Spinal cord (tissue), 10 donors: ENCODE measurements at places on chromosomes 5 and 9. TPM values are rescaled to one million over a fixed set of nuclear protein-coding genes. Genes with fewer than 3 reads are reported as not detected.

- peaks cover 23% of the 10 kb centered on the region for H3K4me1 ChIP-seq
- peak overlapping the region; percentile 10 for H3K27ac ChIP-seq
- H3K4me3 ChIP-seq, result no peak overlapping the region
These were observed 10.1 kb downstream of the LHFPL2 start for GRCh38 chr5:78638423-78638822.

DNA sequence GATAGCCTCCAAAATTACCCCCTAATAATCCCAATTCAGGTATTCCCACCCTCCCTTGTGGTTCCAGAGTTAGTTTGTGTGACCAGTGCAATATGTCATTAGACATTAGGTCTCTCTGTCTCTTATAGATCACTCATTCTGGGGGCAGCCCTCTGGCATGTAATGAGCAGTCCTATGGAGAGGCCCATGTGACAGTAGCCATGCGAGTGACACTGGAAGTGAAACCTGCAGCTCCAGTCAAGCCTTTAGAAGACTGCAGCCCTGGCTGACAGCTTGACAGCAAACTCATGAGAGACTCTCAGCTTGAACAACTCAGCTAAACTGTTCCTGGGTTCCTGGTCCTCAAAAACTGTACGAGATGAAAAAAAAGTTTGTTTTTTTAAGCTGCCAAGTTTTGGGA, 54.0 kb upstream of the HSPB3 start:
- H3K27me3 ChIP-seq, result no peaks in the 10 kb centered on the region
- H3K27ac ChIP-seq, result no peak overlapping the region
- no peak overlapping the region for H3K4me3 ChIP-seq
- H3K4me1 ChIP-seq, result no peaks in the 10 kb centered on the region

DNA sequence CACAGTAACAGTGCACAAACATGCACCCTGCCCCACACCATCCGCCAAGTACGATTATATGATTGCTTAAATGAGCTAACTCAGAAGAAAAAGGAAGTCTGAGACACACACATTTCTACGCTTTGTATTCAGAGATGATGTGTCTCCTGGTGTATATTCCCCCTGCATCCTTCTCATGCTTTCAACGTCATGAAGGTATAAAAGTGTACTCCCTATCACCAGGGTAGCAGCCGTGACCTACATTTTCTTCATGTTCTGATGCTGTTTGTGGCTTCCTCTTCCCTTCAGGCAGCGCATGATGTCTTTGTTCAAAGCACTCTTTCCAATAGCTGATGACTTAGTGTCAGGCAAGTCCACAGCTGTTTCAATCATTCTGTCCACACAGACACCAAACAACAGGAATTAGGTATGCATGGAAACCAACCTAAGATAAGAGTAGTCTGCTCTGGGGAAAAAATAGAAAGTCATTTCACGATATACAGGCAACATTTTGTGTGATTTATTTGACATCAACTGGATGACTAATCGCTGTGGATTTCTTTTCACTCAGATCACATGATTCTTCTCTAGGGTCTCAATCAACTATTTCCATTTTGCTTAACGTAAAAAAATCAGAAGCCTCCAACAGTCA, 269.4 kb upstream of the PTGER4 start:
- H3K36me3 ChIP-seq, result no peaks in the 10 kb centered on the region
- H3K4me3 ChIP-seq, result no peak overlapping the region
- no peak for DNase-seq
- H3K4me1 ChIP-seq, result no peaks in the 10 kb centered on the region
- no peaks in the 10 kb centered on the region for H3K27me3 ChIP-seq

DNA sequence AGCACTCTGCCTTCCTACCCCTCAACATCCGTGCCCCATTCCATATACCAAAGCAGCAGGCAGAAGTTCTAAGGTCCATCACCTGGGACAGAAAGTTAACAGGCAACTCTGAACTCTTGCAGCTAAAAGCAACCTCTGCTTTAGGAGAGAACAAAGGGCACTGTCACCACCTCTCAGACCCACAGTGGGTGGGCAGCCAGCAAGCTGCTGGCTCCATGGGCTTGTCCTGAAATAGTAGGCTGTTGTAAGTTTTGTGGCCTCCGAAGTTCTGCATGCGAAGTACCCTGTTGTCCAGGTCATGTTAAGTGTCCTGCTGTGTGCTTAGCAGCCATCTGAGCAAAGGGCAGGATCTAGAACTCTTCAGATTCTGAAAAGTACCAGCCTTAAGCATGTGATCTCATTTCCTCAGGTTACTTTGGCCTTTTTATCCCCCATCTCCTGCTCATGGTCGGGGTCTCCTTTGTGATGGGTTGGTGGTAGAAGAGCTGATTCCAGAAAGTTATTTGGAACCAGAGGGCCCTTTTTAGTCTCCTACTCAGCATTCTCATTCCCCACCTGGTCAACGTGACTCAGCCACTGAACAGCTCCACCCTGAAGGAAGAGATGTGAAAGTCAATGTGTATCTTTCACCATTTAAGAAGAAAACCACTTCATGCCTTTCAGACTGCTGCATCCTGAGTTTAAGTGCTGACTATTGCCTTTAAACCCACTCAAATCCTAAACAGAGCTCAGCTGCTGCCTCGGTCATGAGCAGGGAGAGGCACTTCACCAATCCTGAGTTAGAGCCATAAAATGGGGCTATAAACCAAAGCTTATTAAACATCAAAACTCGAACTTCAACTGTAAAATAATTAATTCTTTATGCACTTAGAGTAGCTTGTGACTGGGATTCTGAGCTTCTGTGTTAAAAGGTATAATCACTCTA, 121.4 kb downstream of the DPYSL3 start:
- H3K4me3 ChIP-seq, result no peak overlapping the region
- H3K27me3 ChIP-seq, result no peaks in the 10 kb centered on the region
- H3K27ac ChIP-seq, result no peak overlapping the region
- peak; percentile 26 for DNase-seq

Gene EIF4E1B
- 1.2 TPM for total RNA-seq

Gene IFT74
- total RNA-seq, result 32.6 TPM
